Fibroblast of skin of left quadriceps (primary cell): ENCODE measurements at places on chromosomes 2 and 18.

DNA sequence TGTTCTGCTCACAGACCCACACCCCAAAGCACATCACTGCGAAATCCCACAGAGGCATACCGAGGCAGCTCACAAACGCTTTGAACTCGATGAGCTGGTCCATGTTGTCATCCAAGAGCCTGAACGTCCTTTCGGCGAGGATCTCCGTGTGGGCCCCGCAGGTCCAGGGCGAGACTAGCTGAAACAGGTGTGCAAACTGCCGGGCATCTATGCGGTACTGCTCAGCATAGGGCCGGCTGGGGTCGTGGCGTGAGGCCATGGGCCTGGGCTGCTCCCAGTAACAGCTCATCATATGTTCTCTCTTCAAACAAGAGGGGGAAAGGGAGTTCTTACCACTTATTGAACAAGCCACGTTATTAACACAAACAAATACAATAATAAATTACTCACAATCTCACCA, 20.1 kb downstream of the RPL31 start:
- DNase-seq: no peak

- DNase-seq: no peak
These were observed 124.1 kb downstream of the ANKRD30BL start for GRCh38 chr2:132037527-132038178.

DNA sequence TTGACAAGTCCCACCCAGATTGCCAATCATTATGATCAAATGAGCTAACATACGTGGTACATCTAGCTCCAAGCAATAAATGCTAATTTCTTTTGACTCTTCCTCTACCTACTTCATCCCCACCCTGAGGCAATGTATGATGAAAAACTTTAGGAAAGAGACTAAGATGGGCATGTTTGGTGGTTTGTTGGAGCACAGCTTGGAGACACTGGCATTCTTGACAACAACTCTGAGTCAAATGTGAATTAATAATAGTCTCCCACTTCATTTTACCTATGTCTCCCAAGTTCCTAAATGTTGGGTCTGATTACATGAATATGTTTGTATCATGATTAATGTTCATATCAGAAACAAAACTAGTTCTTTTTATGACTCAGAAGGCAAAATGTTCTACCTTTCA, 36.6 kb downstream of the EXOC6B start:
- DNase-seq: no peak

DNA sequence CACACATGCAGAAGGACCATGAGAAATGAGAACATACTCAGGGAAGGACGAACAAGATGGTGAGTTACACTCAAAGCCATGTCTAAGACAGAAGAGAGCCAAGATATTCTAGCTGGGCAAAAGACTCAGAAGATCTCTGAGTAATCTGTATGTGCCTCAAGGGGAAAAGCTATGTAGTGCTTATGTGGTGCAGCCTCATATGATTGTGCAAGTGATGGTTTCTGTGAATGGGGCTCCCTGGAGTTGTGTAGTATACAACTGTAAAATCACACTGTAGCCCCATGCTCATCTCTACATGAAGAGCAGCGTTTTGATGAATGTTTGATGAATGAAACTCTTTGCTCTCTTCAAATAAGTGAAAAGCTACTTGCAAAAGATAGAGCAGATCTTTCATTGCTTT, 57.5 kb downstream of the OSR1 start:
- DNase-seq: no peak

DNA sequence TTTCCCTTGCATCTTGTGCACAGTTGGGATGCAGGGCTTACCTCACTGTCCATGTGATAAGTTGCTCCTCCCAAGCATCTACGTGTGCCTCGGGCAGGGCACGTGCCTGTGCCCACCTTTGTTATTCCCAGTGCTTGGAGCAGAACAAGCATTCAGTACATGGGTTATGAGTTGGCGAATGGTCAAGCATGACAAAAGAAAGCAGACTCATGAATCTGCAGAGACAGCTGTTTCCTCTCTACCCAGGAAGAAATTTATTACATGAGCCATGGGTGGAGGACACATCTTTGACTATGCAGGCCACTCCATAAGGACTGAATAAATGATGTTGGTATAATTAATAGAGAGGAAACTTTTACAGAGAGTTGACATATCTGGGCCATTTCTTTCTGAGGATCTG, 127.8 kb downstream of the TPGS2 start:
- no peak for DNase-seq

- DNase-seq: no peak
These were observed 614.2 kb upstream of the CDH2 start for GRCh38 chr18:28791101-28791500.

- no peak for DNase-seq
These were observed 435 bp downstream of the IFT172 start for GRCh38 chr2:27489118-27489497.

DNA sequence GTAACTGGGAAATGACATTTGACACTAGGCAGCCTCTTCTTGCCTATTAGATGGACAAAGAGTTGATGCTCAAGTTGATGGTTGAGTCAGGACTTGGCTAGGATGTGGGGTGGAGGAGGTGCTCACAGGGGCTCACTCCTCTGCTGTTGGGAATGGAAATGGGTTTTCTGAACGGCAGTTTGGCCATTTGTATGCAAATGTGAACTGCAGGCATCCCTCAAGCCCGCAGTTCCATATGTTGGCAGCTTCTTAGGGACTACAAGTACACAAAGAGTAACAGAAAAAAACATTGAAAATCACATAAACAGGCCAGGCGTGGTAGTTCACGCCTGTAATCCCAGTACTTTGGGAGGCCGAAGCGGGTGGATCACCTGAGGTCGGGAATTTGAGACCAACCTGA, 80.8 kb downstream of the INPP5D start:
- no peak for DNase-seq

DNA sequence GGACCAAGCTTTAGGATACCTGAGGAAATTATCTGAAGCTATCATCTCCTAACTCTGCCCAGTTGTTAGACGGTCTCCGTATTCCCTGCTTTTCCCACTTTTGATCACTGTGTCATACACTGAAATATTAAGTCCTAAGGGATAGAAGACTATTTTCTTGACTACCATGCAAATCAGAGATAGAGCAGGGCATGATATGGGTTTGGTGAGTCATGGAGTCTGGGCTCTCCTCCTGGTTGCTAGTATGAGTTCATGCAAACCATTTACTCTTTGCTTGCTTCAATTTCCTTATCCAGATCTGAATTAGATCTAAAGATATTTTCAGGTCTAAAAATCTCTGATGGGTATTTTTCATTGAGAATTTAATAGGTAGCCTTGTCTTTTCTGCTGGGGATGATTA, 55.0 kb downstream of the EHBP1 start:
- no peak for DNase-seq

DNA sequence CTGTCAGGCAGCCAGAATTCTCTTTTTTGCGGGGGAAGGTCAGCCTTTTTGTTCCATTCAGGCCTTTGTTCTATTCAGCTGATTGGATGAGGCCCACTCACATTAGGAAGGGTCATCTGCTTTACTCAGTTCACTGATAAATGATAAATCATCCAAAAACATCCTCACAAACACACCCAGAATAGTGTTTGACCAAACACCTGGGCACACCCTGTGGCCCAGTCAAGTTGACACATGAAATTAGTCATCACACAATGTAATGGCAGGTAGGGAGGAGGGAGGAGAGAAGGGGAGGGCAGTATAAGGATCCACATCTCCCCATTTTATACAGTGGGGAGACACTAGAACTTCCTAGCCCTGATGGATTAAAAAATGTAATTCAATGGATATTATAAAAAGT, 8.3 kb upstream of the RMC1 start:
- no peak for DNase-seq

- DNase-seq: no peak
These were observed 550.8 kb upstream of the ZNF804A start for GRCh38 chr2:184047536-184047935.

DNA sequence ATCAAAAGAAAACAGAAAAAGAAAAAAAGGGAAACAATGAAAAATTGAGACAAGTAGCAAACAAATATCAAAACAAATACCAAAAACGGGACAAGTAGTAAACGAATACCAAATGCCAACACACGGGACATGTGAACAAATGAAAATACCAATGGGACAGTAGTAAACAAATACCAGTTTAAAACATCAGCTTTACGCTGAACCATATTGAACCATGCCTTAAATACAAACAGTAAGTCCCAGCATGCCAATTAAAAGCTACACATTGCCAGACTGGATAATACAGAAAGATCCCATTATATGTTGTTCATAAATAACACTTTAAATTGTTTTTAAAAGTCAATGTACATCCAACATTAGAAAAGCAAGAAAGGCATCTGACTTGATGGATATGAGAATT, 114.2 kb downstream of the NBAS start:
- no peak for DNase-seq

DNA sequence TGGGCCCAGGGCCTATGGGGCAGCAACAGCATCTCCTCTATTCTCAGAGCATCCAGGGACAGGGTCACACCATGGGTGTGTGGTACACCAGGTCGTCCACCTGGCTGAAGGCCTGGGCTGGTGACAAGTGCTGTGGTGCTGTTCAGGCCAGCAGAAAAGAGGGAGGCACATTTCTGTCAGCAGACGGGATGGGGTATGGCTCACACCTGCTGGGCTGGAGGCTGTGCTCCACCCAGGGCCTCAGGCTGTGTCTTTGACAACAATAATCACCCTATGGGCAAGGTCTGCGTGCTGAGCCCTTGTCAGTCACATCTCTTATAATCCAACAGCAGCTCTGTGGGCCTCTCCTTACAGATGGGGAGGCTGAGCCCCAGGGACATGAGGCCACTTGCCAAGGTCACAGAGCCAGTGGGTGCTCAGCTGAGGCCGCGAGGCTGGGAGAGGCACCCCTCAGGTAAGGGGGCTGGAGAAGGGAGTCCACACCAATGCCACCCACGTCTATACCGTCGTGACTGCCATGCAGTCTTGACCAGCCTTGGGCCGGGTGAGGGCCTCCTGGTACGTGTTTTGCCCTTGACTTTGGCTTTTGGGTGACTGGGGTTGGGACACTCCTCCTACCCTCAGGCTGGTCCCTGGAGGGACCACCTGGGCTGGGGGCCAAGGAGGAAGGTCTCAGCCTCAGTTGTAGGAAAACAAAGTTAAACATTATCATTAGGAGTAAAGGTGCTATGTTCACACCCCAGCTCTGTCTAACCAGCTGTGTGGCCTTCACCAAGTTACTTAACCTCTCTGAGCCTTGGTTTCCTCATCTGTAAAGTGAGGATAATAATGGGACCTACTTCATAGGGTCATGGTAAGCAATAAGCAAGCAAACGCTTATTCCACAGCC, 5.6 kb upstream of the HS6ST1 start:
- DNase-seq: no peak

DNA sequence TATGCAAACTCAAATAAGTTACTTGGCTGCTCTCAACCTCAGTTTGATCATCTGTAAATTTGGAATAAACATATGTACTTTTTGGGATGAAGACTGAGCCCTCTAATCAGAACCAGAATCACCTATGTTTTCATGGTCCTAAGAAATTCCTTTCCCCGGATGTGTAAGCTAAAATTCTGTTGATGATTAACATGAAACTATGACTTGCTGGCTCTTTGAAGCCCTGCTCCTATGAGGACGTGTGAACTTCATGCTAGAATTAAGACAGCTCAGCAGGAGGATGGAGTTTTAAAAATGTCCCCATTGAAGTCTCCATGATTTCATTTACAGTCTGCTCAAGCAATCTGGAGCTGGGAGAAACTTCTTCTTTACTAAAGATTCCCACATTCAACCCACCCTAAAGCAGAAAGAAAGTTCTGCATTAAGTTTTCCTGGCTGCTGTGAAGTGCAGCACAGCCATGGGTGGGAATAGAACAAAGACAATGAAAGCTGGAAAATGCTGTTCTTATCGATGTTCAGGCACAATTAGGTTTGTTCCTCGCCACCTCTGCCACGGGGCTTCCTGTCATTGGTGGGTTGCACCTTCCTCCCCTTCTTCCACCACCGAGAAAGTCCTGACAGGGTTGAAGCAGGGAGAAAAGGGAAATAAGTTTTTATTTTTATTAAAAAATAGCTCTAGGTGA, 50.9 kb downstream of the ADCYAP1 start:
- DNase-seq: no peak

GRCh38 chr2:235135990-235136561, 184.3 kb downstream of the SH3BP4 start:
- DNase-seq: peak; percentile 47

GRCh38 chr2:122384768-122385333, 629.4 kb downstream of the TSN start:
- DNase-seq: no peak

GRCh38 chr2:240522406-240522805, 35.4 kb downstream of the ANKMY1 start:
- DNase-seq: no peak

DNA sequence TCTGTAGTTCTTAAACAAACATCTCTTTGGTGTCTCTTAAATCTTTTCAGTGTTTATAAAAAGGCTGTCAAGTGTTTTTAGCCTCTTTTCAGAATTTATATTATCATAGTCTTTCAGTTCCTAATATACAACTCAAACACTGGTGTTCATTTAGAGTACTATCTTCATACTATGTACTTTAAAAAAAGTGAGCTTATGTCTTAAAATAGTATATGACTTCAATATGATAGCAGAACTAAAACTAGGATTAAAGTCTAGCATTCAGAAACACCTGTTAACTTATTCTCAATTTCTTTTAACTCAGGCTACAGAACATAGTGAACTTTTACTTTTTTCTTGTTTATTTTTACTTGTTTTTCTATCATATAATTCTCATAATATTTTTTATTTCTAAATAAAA, 14.7 kb upstream of the IKZF2 start:
- no peak for DNase-seq

DNA sequence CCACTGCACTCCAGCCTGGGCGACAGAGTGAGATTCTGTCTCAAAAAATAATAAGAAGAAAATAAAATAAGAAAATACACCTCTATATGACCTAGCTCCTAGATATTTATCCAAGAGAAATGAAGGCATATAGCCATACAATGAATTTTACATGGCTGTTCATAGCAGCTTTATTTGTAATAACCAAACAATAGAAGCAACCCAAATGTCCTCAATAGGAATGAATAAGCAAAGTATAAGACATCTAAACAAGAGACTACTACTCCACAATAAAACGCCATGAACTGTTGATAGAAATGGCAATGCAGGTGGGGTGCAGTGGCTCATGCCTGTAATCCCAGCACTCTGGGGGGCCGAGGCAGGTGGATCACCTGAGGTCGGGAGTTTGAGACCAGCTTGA, 31.2 kb upstream of the MYCN start:
- DNase-seq: no peak

DNA sequence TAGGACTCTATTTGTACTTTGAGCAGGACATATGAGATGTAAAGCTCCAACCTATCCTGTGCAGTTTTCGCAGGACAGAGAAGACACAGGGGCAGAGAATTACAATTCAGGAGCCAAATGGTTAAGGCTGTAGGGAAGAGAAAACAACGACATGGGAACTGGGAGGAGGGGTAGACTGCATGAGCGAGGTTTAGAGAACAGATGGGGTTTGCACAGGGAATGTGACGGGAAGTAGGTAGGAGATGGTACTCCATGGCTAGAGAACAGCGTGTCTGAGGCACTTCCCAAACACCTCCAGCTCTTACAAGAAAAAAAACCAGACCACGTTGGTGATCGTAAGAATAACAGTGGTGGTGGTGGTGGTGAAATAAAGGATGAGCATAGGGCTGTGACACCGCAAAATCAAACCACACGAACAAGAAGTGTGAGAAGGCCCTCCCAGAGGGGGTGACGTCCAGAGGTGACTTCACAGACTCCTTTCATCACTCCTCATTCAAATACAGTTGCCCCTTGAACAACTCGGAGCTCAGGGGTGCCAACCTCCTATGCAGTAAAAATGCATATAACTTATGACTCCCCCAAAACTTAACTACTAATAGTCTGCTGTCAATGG, 92.7 kb downstream of the FARSB start:
- no peak for DNase-seq
